Skin of body (tissue), 3 donors: ENCODE measurements at places on chromosomes 4 and X. TPM values are rescaled to one million over a fixed set of nuclear protein-coding genes. Genes with fewer than 3 reads are reported as not detected.

DNA sequence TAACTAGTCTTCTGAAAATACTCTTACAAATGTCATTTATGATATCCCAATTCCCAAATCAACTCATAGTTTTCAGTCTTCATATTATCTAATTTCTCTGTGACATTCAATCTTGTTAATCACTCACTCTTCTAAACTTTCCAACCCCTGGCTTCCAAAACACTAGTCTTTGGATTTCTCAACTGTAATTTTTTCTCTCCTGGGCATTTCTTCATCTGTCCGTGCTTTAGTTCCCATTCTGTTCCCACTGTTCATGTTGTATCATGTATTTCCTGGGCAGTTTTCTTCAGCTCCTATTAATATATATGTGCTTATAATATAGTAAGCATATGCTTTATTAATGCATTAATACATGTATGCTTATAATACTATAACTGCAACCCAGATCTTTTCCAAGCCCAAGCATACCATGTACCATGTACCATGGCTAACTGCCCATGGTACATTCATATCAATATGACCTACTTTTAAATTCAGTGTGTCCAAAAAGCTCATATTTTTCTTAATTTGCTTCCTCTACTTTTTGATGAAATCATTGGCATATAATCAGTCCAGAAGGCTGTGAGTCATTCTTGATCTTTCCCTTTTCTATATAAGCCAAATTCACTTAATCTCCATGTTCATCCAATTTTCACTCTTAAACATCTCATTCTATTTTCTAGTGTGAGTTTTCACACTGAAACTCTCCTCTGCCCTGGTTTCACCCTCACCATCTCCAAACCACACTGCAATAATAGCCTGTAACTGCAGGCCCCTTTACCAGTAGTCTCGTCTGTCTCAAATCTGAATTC lies 21.3 kb upstream of the GK2 start:
- DNase-seq, result no peak

- DNase-seq, result no peak
These were observed 121.3 kb upstream of the PJA1 start for GRCh38 chrX:69286565-69286906.

DNA sequence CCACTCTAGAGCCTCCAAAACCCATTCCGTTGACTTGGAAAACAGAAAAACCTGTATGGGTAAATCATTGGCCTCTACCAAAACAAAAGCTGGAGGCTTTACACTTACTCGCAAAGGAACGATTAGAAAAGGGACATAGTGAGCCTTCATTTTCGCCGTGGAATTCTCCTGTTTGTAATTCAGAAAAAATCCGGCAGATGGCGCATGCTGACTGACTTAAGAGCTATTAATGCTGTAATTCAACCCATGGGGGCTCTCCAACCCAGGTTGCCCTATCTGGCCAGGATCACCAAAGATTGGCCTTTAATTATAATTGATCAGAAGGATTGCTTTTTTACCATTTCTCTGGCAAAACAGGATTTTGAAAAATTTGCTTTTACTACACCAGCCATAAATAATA lies 60.8 kb downstream of the ZNF732 start:
- no peak for DNase-seq

The SLC2A9 gene
- 5.0 TPM for total RNA-seq
